ENCODE measurements at places on chromosomes 1 and 21. TPM values are rescaled to one million over a fixed set of nuclear protein-coding genes. Genes with fewer than 3 reads are reported as not detected.
A peak's percentile ranks its signal among the peaks of the same experiment; 100 is the strongest.

CA14 gene
- total RNA-seq, result not detected

PRRX1 gene
- not detected for total RNA-seq

PADI4 gene
- not detected for total RNA-seq

DNA sequence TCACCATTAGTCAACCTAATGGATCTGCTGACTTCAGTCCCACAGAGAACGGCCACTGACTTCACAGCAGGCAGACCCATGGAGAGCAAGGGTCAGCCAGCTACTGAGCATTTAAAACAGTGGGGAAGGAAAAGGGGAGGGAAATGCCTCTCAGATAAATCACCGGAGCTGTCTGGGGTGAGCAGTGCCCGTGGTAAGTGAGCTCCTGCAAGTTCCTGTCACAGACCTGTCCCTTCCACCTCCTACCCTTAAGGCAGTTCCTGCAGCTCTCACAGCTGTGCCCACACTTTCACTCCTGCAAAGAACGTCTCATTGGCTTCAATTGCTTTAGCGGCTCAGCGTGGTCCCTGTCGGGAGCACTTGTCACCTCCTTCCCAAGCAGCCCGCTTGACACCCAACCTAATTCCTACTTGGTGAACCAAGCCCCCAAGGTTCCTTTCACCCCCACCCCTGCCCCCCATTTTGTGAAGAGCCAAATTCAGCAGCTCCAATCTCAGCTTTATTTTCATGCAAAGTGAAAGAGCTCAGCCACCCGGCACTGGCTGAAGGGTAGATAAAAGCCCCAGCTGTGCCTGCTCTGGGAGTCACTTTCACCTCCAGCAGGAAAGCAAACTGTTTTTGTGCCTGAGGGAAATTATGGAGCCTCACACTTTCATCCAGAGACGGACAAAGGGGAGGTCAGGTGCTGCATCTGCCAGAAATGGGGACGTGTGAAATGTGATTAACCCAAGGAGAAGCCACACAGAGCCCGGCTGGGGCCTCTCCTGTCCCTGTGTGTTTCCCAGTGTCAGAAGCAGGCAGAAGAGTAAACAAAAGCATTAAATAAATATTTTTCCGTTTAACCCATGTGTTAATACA lies 306.2 kb downstream of the TTLL7 start:
- no peak for DNase-seq

- DNase-seq, result no peak
These were observed 137.1 kb downstream of the CAMTA1 start for GRCh38 chr1:6922096-6922931.

GRCh38 chr1:26853156-26853555 lies 9.8 kb upstream of the SFN start:
- peak; percentile 96 for DNase-seq

DNA sequence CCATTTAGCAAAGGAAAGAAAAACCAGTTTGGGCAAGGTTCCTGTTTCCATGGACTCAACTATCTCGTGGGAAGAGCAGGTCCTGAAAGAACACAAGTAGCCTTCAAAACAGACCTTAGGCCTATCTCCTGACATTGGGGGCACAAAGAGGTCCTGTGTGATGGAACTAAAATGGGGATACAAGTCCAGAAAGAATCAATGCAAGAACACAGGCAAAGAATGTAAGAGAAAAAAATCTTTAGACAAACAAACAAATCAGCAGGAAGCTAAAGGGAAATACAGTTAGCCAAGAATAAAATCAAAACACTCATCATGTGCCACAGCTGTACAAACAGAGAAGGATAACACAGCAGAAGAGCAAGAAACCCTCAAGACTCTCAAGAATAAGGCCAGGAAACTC lies 28.2 kb downstream of the SLC30A10 start:
- no peak for DNase-seq

DNA sequence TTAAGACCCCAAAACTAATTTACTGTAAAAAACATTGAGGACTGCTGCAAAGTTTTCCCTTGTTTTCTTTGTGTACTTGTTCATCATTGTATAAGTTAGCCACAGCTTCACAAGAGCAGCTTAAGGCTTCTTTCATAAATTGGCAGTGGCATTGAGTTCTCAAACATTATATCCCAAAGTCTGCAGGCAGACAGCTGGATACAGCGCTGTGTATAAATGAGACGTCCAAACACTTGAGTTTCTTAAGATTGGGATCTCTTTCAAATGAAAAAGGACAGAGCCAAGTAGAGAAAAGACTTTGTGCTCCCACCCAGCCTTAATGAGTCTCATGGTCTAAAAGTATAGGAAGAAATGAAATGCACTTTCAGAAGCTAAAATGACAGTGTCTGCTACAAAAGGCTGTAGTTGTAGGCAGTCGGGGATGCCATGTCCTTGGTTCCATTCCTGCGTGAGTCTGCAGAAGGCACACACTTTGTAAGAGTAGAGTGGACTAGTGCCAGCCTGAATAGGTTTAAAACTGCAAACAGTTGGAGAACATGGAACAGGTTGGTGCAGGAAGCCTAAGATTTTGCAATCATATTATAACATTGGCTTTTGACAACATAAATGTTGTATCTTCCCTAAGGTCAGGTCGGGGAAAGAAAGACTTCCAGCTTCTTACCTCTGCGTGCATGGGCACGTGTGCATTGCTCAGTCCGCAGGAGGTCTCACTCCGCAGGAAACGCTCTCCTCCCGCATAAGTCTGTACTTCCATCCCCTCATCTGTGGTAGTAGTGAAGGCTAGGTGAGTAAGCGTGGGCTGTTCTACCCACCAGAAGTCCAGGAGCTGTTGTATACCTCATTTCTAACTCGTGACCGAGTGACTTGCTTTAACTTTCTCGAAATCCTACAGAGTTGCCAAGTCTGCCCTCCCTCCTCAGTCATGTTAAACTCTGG lies 94.4 kb downstream of the CD247 start:
- no peak for DNase-seq

GRCh38 chr21:14690886-14691285 lies 144.8 kb upstream of the SAMSN1 start:
- DNase-seq, result no peak

ETV3L gene
- not detected for total RNA-seq

DNA sequence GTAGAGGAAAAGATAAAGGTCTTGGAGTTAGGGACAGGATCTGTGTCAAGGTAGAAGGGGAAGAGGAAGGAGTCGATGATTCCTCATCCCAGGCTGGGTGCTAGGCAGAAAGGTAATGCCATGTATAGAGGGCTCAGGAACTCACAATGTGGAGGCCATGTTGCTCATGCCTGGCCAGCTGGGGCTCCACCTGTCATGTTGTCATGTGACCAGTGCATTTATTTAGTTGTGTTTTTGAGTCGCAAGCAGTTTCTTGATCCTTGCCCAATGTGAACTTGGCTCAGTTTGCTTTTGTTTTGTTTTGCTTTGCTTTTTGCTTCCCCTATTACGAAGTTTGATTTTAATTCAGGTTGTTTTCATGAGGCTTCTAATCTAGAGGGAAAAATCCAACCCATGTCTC lies 5.7 kb downstream of the CASQ2 start:
- DNase-seq, result no peak

RNU1-2 gene
- total RNA-seq, result under 0.01 TPM

ADORA1 gene
- 0.89 TPM for total RNA-seq

GRCh38 chr21:37207441-37208009 lies 59.6 kb downstream of the VPS26C start:
- peak; percentile 12 for DNase-seq

SYT2 gene
- total RNA-seq, result 0.05 TPM

- no peak for DNase-seq
These were observed 222.6 kb downstream of the COL24A1 start for GRCh38 chr1:85933961-85934360.

DNA sequence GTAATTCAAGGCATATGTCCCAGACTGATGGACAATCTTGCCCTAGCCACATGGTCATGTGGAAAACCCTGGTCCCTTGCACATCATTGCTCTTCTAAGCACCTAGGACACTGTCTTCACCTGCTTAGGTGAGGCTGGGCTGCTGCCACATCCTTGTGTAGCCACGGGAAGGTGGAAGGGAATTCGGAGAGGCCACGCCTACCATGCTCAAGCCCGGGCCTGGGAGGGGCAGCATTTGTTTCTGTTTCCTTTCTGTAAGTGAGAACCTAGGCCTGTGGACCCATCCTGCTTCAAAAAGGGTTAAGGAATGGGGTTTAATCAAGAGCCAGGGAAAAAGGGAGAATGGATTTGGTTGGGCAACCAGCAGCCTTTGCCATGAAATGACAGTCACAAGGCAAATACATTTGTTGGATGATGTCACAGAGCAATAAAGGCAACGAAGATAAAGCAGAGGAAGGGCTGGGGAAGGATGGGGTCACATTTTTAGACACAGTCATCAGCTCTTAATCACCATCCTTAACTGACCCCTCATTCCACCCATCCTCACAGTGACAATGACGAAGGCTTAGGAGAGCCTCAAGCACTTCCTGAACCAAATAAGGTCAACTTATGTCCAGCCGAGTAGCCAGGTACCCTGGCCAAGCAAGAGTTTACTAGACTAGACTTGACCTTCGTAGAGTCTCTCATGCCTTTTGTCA lies 10.1 kb upstream of the LRRC38 start:
- DNase-seq, result no peak

SPATA45 gene
- total RNA-seq, result not detected

DNA sequence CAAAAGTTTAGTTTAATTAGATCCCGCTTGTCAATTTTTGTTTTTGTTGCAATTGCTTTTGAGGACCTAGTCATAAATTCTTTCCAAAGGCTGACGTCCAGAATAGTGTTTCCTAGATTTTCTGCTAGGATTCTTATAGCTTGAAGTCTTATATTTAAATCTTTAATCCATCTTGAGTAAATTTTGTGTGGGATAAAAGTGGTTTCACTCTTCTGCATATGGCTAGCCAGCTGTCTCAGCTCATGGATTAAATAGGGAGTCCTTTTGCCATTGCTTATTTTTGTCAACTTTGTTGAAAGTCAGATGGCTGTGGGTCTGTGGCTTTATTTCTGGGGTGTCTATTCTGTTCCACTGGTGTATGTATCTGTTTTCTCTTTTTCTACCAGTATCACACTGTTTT lies 801.3 kb upstream of the ADGRL4 start:
- DNase-seq, result no peak

DNA sequence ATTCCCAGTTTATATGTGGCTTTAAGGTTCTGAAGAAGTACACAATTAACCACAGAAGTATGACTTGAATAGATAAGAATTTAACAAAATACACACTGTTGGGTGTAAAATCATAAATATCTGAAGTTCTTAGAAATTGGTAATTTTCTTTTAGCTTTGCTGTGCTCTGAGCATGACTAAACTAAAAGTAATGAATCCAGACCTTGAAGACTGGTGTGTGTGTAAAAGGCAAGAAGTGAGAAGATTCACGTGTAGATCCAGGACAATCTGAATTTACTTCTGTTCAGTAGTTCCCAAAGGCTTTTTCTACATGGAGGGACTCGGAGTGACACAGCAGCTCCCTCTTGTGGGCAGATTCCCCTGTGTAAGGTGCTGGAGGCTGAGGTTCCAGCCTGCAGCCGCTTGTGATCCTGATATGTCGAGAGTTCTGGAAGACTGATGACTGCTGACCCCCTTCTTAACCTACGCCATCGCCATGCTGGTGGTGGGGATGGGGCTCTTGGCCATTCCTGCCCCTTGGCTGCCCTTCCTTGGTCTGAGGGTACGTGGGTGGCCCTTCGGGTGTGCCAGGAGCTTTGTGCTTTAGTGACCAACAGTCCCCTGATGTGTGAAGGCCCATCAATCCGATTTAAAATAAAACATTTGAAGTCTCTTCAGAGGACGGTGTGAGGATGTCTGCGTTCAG lies 62.7 kb downstream of the ADARB1 start:
- DNase-seq, result peak; percentile 80

- DNase-seq, result no peak
These were observed 46.0 kb downstream of the PKP1 start for GRCh38 chr1:201329286-201329685.

- DNase-seq, result no peak
These were observed 10.1 kb downstream of the FTCD start for GRCh38 chr21:46145159-46145839.

DNA sequence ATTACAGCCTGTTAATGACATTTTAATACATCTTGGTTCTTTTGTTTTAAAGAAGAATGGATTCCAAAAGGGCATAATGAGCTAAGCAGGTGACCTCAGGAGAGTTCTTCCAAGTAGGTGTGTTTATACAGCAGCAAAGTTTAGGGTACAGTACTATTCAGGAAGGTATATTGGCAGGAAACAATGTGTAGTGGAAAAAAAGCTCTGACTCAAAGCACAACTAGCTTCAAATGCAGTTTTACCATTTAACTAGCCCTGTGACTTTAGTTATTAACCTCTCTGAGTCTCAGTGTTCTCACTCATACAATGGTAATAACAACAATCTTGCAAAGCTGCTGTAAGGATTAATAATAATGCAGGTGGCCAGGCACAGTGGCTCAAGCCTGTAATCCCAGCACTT lies 29.9 kb downstream of the FAF1 start:
- no peak for DNase-seq

DNA sequence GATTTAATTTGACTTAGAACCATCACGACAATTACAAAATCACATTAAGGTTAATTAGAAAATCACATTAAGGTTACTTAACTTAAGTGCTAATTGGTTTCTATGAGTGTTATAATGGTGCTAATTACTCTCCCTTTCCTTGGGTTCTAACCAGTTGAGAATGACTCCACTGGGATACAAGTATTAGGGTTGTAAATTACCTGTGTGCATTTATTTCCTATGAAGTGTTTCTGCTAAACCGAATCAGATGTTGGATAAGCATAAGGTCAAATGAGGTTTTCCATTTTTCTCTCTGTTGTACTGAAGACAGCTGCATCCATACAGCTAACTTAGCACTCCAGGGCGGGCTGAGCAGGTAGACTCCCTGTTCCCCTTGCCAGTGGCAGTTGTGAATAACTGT lies 610.3 kb upstream of the TMPRSS15 start:
- no peak for DNase-seq

TTC34 gene
- total RNA-seq, result 0.39 TPM

DNA sequence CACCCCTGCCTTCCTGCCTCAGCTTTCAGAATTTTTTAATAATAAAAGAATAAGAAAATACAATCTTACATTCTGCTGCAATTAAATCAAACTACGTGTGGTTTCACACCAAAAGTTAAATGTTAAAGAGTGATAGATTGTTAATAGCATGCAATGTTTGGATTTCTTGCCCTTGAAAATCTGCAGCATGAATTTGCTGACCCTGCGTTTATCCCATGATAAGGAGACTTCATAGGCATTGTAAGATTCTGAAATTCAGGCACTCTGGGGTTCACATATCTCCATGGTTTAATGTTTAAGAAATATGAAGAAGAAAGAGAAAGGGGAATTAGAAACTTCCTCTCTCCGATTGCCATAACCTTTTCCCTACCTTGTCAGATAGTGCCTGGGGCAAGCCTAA lies 1616.2 kb upstream of the B3GALT2 start:
- no peak for DNase-seq

- DNase-seq, result peak; percentile 59
These were observed 1.2 kb upstream of the RNF11 start for GRCh38 chr1:51234721-51235425.

- peak; percentile 67 for DNase-seq
These were observed 31.0 kb downstream of the SLC45A1 start for GRCh38 chr1:8348777-8349472.
